ENCODE measurements at places on chromosomes 13 and 19.

DNA sequence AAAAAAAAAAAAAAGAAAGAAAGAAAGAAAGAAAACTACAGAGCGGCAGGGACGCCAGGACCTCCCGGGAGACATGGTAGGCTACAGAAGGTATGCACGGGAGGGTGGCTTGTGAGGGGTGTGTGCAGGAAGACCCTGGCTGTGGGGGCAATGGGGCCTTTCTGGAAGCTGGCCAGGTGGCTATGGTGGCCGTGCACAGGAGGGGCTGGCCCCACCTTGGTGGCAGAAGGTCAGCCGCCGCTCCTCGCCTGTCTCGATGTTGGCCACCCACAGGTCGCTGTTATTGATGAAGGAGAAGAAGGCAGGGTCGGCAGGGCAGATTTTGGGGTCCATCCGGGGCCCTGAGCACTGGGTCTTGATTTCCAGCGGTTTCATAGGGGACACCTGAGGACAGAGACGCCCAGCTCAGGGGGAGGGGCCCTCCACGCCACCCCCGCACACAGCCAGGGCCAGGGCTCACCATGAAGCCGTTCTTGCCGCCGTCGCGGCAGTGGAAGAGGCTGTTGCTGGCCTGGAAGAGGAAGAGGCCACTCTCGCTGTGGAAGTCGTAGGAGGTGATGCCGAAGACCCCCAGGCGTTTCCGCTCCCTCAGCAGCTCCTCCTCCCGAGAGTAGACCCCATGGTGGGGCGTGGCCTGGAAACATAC is 19.8 kb downstream of the DPP9 start:
- no peak for DNase-seq

DNA sequence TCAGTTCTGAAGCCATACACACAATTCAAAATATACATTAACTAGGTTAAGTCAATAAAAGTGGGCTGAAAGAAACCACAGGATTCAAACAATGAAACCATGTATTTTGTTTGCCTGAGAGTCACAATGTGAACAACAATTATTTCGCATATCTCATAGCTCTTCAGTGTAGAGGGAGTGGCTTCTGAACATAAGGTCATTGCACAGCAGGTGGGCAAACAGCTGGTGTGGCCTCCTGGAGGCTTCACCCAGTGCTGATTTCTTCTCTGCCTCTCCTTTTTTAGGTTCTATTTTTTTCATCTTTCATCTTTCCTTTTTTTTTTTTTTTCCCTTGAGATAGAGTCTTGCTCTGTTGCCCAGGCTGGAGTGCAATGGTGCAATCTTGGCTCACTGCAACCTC is 40.4 kb upstream of the ZNF254 start:
- DNase-seq: no peak

- no peak for DNase-seq
These were observed 57.9 kb upstream of the DACH1 start for GRCh38 chr13:71924931-71925330.

DNA sequence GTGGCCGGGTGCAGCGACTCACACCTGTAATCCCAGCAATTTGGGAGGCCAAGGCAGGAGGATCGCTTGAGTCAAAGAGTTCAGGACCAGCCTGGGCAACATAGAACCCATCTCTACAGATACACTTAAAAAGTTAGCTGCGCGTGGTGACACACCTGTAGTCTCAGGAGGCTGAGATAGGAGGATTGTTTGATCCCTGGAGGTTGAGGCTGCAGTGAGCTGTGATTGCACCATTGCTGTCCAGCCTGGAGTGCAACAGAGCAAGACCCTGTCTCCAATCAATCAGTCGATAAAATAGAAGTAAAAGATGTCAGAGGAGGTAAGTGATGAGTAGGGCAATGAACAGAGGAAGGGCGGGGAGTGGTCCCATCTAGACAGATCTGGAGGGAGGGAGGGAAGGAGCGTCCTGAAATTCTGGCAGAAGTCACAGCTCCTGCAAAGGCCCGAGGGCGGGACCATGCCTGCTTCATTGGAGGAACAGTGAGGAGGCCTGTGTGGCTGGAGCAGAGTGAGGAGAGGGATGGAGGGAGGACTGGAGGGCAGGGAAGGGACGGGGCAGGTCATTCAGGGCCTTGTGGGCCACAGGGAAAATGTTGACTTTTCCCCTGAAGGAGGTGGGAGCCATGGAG is 9.7 kb downstream of the SMIM24 start:
- DNase-seq: no peak

DNA sequence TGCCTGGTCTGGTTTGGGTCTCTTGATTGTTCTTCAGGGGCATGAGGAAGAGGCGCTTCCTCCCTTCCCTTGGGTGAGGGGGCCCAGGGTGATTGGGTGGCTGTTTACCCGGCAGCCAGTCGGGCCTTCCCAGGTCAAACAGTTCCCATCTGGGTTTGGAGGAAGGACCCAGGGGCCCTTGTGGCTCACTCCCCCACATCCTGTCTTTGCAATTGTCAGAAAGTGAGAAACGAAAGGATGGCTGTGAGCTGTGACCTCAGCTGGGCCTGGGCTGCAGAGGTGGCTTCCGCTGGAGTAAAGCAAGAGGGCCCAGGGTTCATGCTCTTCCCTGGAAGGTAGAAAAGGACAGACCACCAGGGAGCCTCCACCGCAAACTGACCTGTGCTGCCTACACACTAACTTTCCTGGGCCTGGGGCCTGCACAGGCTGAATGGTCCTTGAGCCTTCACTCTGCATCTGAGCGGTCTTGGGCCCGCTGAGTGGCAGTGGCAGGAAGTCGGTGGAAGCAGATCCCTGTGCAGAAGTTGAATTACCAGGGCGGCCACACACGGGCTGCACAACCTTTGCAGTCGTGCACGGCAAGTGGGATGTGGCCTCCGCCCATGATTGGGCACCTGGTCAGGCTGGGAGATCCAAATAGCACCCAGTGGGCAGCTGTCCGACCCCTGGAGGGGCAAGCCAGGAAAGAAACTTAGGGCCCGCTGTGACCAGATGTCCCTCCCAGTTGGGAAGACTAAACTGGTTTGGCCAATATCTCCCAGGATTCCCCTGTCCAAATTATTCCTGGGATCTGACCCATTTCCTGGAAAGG is 5.3 kb upstream of the CD79A start:
- DNase-seq: no peak
